ENCODE measurements at places on chromosomes 16 and 17. TPM values are rescaled to one million over a fixed set of nuclear protein-coding genes. Genes with fewer than 3 reads are reported as not detected.
A peak's percentile ranks its signal among the peaks of the same experiment; 100 is the strongest.

- H3K27ac ChIP-seq: no peak overlapping the region
- no peak overlapping the region for H3K4me3 ChIP-seq
- H3K27me3 ChIP-seq: no peaks in the 10 kb centered on the region
- peaks cover 21% of the 10 kb centered on the region for H3K36me3 ChIP-seq
- no peaks in the 10 kb centered on the region for H3K4me1 ChIP-seq
Measured at GRCh38 chr16:16033208-16033717, 83.8 kb downstream of the ABCC1 start.

Gene MAP2K3
- 23.6 TPM for total RNA-seq

DNA sequence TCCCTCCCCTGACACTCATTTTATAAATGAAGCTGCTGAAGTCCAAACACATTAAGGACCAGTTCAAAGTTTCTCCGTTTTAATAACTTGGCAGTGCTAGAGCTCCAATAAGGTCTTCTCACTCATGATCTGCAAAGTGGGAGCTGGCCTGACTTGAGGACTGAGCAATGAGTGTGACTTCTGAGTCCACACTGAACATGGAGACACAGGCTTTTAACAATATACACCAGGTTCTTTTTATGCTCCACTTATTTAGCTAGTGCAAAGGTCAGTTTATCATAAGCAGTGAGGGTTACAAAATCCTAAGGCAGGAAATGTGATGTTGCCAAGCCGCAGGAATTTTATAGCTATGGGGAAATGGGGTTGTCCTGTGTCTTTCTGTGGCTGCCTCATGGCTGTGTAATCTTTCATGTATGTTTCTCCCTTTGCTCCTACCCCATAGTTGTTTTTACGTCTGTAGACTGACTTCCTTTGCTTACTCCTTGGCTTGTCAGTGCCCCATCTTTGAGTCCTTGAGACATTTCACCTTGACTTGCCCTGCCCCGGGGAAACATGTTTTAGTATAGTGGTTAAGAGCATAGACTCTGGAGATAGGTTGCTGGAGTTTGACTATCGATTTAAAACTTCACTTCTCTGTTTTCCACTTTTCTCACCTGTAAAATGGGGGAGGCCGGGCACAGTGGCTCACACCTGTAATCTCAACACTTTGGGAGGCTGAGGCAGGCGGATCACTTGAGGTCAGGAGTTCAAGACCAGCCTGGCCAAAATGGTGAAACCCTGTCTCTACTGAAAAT, 12.2 kb upstream of the MMD start:
- H3K27me3 ChIP-seq: no peaks in the 10 kb centered on the region
- peaks cover 46% of the 10 kb centered on the region for H3K4me1 ChIP-seq
- no peak overlapping the region for H3K4me3 ChIP-seq
- H3K27ac ChIP-seq: peak overlapping the region; percentile 46
- H3K36me3 ChIP-seq: no peaks in the 10 kb centered on the region

Gene HBA1
- not detected for total RNA-seq

GRCh38 chr17:82112914-82113311, 14.9 kb upstream of the FASN start:
- H3K27ac ChIP-seq: no peak overlapping the region
- DNase-seq: no peak
- H3K4me1 ChIP-seq: peaks cover 19% of the 10 kb centered on the region
- no peak overlapping the region for H3K4me3 ChIP-seq
- H3K36me3 ChIP-seq: peaks cover 7% of the 10 kb centered on the region
- H3K27me3 ChIP-seq: no peaks in the 10 kb centered on the region

DNA sequence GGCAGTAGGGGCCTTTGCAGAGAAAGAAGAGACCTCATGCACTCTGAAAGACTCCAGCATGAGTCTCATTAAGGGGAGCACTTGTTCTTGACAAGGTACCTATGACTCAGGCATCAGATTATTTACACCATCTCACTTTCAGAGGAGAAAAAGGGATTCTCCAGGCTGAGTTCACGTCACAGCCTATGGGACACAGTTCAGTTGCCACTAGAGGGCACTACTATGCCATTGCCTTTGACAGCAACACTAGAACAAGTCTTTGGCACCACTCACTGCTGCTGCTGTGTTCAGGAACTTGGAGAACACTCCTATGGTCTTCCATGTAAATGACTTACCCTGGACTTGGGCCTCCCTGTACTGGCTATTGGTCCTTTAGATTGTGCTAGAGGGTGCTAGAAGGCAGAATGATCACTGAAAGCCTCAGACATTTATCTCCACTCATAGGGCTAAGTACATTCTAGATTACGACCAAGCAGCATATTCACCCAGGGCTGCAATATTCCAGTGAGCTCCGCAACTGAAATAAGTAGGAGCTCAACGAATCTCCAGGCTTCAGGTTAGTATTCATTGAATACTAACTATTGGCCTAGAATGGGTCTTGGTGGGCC, 225.1 kb upstream of the CA10 start:
- no peaks in the 10 kb centered on the region for H3K4me1 ChIP-seq
- no peak overlapping the region for H3K4me3 ChIP-seq
- no peak overlapping the region for H3K27ac ChIP-seq
- peaks cover 11% of the 10 kb centered on the region for H3K27me3 ChIP-seq
- H3K36me3 ChIP-seq: no peaks in the 10 kb centered on the region

Gene ARHGAP23
- 114 TPM for total RNA-seq

GRCh38 chr16:683396-684070, 601 bp downstream of the JMJD8 start:
- H3K27ac ChIP-seq: peak overlapping the region; percentile 31
- H3K36me3 ChIP-seq: peaks cover 4% of the 10 kb centered on the region
- peaks cover 3% of the 10 kb centered on the region for H3K4me1 ChIP-seq
- H3K4me3 ChIP-seq: peak overlapping the region; percentile 84
- no peaks in the 10 kb centered on the region for H3K27me3 ChIP-seq

Gene FAM171A2
- 34.7 TPM for total RNA-seq

GRCh38 chr16:66692341-66692740, 4.2 kb downstream of the CMTM4 start:
- no peak for DNase-seq
- H3K36me3 ChIP-seq: no peaks in the 10 kb centered on the region
- peaks cover 25% of the 10 kb centered on the region for H3K4me1 ChIP-seq
- H3K27ac ChIP-seq: no peak overlapping the region

GRCh38 chr17:68697850-68698361, 96.7 kb upstream of the FAM20A start:
- no peak for DNase-seq
- no peak overlapping the region for H3K27ac ChIP-seq
- H3K27me3 ChIP-seq: no peaks in the 10 kb centered on the region
- H3K4me3 ChIP-seq: no peak overlapping the region
- H3K4me1 ChIP-seq: peaks cover 5% of the 10 kb centered on the region

DNA sequence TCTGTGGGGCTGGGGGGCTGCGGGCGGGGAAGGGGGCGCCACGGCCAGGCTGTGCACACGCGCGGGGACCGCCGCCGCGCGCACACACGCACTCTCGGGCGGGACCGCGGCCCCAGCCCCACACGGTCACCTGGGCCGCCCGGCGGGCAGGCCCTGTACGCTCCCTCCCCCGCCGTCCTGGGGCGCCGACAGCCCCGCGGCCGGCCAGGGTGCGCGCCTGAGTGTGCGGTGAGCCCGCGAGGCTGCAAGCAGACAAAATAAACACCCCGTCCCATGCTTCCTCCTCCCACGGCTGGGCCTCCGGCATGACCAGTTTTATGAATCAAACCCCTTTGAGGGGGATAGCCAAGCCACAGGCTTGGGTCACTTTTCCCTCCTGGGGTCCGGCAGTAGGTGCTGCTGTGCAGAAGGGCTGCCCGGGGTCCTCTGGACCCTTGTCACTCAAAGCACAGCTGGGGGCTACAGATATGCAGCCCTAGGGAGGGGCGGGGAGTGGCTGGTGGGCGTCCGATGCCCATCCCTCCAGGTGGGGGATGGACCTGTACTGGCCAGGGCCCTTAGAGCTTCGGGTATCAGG, 441 bp downstream of the VASN start:
- H3K36me3 ChIP-seq: no peaks in the 10 kb centered on the region
- peak overlapping the region; percentile 89 for H3K4me3 ChIP-seq
- no peaks in the 10 kb centered on the region for H3K27me3 ChIP-seq
- peaks cover 20% of the 10 kb centered on the region for H3K4me1 ChIP-seq

Gene RNF222
- 1.1 TPM for total RNA-seq

GRCh38 chr16:14181371-14182050, 110.4 kb downstream of the MRTFB start:
- H3K27me3 ChIP-seq: peaks cover 2% of the 10 kb centered on the region
- no peak overlapping the region for H3K4me3 ChIP-seq
- no peak overlapping the region for H3K27ac ChIP-seq
- peaks cover 39% of the 10 kb centered on the region for H3K4me1 ChIP-seq
- peaks cover 4% of the 10 kb centered on the region for H3K36me3 ChIP-seq

Gene GLYR1
- total RNA-seq: 126 TPM

- H3K4me3 ChIP-seq: peak overlapping the region; percentile 99
- H3K27me3 ChIP-seq: no peaks in the 10 kb centered on the region
- H3K36me3 ChIP-seq: peaks cover 2% of the 10 kb centered on the region
- peaks cover 11% of the 10 kb centered on the region for H3K4me1 ChIP-seq
- DNase-seq: no peak
Measured at GRCh38 chr16:30651124-30652004, 604 bp downstream of the PRR14 start.

- no peak overlapping the region for H3K4me3 ChIP-seq
- peaks cover 46% of the 10 kb centered on the region for H3K36me3 ChIP-seq
- no peaks in the 10 kb centered on the region for H3K27me3 ChIP-seq
- DNase-seq: no peak
Measured at GRCh38 chr16:50334106-50334975, 34.4 kb downstream of the BRD7 start.

- H3K27ac ChIP-seq: no peak overlapping the region
- no peak for DNase-seq
- H3K27me3 ChIP-seq: peaks cover 10% of the 10 kb centered on the region
- H3K4me1 ChIP-seq: peaks cover 5% of the 10 kb centered on the region
- H3K36me3 ChIP-seq: no peaks in the 10 kb centered on the region
- H3K4me3 ChIP-seq: no peak overlapping the region
Measured at GRCh38 chr16:9499941-9500593, 408.6 kb downstream of the HAPSTR1 start.

DNA sequence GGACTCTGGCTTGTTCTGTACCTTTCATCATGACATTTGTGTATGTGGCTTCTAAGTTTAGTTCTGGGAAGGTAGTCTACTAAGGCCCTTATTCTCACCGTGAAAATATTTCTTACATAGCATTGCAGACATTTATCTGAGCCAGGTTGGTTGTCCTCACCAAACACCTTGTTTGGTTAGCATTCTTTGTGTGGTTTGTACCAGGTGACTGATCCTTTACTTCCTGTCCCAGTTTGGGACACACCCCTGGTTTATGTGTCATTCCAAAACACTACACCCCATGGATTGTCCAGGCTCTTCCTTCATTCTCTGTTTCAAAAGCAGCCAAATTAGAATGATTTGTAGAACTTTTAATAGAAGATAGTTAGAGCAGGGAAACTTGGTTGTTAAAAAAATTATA, 23.2 kb upstream of the DUSP14 start:
- no peak overlapping the region for H3K4me3 ChIP-seq
- no peak for DNase-seq
- H3K36me3 ChIP-seq: peaks cover 28% of the 10 kb centered on the region
- no peaks in the 10 kb centered on the region for H3K4me1 ChIP-seq
- H3K27me3 ChIP-seq: no peaks in the 10 kb centered on the region

- no peaks in the 10 kb centered on the region for H3K27me3 ChIP-seq
- no peak for DNase-seq
- H3K4me3 ChIP-seq: peak overlapping the region; percentile 18
- no peaks in the 10 kb centered on the region for H3K36me3 ChIP-seq
Measured at GRCh38 chr17:70074236-70074830, 692 bp upstream of the KCNJ16 start.

DNA sequence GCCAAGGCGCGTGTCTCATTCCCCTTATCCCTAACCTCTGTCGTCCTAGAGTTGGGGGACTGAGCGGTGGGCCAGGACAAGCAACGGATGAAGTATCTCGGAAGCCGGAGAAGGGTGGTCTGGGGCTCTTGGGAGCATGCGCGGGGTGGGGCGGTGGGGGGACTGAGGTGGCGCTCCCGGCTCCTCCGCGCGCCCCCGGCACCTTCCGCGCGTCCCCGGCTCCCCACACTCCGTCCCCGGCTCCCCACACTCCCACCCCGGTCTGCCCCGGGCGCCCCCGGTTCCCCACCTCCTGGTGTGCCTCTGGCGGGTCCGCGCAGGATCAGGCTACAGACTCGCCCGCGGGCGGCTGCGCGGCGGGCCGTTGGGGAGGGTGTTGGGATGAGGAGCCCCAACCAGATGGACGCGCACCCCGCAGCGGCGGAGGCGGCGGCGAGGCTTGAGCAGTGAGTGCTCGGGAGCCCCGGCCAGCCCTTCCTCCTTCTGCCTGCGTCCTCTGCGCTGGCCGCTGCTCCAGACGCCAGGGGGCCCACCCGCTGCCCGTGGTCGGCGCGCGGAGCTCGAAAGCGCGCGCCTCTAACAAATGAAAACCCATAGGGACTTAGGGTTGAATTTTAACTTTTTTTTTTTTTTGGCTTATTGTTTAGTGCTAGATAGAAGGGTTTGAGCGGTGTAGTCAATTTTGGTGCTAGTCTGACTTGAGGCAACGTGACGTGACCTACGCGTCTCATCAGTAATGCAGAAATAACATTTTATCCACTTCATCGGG, 5.6 kb upstream of the CRYM start:
- DNase-seq: peak; percentile 78
- no peaks in the 10 kb centered on the region for H3K36me3 ChIP-seq
- H3K27ac ChIP-seq: no peak overlapping the region
- peak overlapping the region; percentile 78 for H3K4me3 ChIP-seq
- peaks cover 8% of the 10 kb centered on the region for H3K4me1 ChIP-seq

Gene WNT9B
- total RNA-seq: 0.89 TPM

GRCh38 chr17:43710101-43710500, 48.4 kb upstream of the MEOX1 start:
- H3K27ac ChIP-seq: no peak overlapping the region
- H3K36me3 ChIP-seq: no peaks in the 10 kb centered on the region
- no peak overlapping the region for H3K4me3 ChIP-seq
- peaks cover 14% of the 10 kb centered on the region for H3K4me1 ChIP-seq

Gene DNAJA3
- 43.9 TPM for total RNA-seq

GRCh38 chr16:85629326-85629725, 16.2 kb downstream of the GSE1 start:
- H3K4me3 ChIP-seq: no peak overlapping the region
- peaks cover 9% of the 10 kb centered on the region for H3K36me3 ChIP-seq
- peak overlapping the region; percentile 63 for H3K27ac ChIP-seq
- DNase-seq: no peak
- peaks cover 27% of the 10 kb centered on the region for H3K4me1 ChIP-seq

All from type B pancreatic cell (in vitro differentiated cells).